SHP77 (cell line): ENCODE measurements at places on chromosomes 3 and 15.

- no peak for DNase-seq
Observed at GRCh38 chr3:133295199-133295901, 104.5 kb upstream of the BFSP2 start.

GRCh38 chr3:182979103-182979673 is 1.1 kb downstream of the DCUN1D1 start:
- no peak for DNase-seq

GRCh38 chr3:56839784-56840715 is 38.3 kb upstream of the ARHGEF3 start:
- no peak for DNase-seq

- peak; percentile 47 for DNase-seq
Observed at GRCh38 chr3:157130467-157131251, 29.3 kb downstream of the CCNL1 start.

DNA sequence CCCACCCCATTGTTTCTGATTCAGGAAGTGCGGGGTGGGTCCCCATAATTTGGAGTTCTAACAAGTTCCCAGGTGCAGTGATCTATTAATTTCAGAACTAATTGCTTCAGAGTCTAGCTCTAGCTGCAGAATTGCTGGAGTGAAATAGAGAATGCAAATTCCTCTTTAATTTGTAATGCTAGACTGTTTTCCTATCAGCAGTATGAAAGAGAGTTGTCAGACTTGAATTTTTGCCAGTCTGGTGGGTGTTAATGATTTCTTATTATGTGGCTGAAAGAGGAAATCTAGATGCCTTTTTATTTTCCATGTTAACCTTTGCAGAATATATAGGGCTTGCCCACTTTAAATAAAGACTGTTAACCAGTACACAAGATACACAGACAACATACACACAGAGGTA is 23.7 kb downstream of the APH1B start:
- DNase-seq: no peak

GRCh38 chr3:40306336-40306735 is 3.2 kb upstream of the EIF1B start:
- DNase-seq: no peak

DNA sequence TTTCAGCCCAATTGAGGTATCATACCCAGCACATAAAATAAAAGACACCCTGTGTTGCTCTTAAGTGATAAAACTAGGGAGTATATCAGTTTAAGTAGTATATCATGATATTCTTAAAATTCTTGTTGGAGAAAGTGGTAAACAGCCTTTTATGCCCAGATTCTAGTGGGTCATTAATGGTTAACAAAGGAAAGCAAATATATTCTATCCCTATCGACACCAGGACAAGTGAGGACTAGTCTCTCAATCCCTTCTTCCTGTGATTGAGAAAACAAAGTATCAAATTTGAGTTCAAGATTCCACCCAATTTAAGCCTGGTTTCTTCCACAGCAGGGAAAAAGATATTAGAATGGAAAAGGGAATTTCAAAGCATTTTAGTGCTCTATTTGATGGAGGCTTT is 142.4 kb upstream of the IL12A start:
- DNase-seq: no peak

DNA sequence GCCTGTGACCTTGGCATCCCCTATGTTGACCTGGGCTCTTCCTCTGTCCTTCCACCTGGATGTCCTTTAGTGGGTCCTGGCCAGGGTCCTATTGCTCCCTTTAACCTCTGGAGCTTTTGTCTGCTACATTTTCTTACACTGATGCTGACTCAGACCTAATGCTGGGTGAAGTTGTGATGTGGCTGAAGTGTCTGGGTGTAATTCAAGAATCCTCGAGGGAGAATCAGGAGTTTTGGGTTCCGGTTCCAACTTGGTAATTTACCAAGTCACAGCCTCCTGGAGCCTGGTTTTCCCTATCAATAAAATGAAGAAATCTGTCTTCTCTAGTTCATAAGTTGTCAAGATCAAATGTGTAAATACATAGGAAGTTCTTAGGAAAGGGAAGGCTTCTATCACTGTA is 25.6 kb downstream of the CEP19 start:
- DNase-seq: no peak

DNA sequence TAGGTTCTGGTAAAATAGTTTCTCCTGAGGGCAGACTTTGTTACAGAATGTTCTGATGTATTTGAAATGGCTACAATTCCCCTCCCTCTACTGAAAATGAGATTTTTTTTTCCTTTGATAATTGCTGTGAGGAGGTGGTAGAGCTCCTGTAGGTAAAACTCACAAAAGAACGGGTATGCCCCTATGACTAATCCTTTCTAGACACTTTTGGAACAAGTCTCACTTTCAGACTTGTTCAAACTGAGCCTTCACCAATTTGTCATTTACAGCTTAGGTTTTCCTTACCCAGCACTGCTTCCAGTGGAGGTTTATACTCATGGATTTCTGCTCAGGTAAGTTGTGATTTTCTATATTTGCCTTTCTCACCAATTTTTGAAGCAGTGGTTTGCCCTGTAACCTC is 115.6 kb downstream of the NLGN1 start:
- no peak for DNase-seq

DNA sequence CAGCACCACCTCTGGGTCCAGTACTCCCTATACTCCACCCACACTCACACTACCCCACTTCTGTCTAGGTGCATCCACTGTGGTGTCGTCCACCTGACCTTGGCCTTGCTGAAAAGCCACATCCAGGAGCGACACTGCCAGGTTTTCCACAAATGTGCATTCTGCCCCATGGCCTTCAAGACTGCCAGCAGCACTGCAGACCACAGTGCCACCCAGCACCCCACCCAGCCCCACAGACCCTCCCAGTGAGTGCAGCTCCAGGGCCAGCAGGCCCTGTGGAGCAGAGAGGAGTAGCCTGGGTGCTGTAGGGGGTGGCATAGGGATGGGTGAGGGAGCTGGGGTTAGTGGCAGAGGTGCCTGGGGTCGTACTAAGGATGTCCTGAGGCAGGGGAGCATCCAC is 19.4 kb upstream of the ALPK3 start:
- no peak for DNase-seq

DNA sequence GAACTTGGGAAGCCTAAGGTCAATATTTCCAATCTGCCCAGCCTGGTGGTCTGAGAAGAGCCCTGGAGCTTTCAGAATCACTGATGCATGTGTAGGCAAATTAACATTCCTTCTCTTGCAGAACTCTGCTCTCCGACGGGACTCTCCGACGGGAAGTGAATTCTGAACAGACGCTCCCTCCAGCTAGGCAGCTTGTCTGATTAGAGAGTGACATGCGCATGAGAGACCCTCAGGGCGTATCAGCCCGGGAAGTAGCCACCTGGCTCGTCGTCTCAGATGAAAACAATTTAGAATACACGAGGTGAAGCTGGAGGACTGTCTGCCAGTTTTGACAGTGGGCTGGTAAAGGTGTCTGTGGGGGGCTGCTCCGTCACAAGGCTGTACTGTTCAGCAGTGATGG is 103.1 kb downstream of the DGKG start:
- DNase-seq: no peak

DNA sequence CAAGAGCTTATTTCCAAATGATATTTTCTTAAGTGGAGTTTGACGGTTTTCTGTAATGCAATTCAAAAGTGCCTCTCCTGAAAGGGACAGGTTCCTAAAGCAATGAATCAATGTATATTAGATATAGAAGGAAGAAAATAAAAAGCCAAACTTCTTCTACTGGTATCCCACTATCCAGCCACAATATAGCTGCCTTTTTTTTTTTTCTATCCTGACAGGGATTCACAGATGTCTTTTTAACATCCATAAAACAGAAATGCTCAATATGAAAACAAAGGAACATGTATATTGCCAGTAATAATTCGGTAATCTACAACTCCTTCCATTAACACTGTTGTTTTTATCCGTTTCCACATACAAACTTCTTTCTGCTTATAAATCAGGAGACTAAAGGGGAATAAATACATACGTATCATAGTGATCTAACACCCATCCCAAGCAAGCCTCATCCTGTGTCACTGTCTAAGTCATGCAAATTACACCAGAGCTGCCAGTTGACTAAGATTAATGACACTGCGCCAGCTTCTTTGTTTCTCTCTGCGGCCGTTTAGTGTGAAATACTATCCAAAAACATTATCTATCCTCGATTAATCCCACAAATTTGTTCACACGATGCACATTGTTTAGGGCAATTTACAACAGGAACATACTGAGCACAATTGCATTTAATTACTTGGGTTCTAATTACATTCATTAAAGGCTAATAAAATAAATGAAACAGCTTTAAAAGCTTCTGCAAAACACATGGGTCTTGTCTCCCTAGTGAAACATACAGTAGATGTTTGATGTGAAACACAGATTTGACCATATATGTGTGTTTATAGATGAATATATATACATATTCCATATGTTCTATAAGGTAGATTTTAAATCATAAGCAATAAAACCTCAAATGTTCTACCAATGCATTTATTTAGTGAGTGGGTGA is 51.9 kb upstream of the CDIN1 start:
- no peak for DNase-seq

GRCh38 chr3:72320955-72321303 is 527.3 kb downstream of the SHQ1 start:
- no peak for DNase-seq

GRCh38 chr3:31676556-31676955 is 143.8 kb downstream of the STT3B start:
- DNase-seq: no peak

DNA sequence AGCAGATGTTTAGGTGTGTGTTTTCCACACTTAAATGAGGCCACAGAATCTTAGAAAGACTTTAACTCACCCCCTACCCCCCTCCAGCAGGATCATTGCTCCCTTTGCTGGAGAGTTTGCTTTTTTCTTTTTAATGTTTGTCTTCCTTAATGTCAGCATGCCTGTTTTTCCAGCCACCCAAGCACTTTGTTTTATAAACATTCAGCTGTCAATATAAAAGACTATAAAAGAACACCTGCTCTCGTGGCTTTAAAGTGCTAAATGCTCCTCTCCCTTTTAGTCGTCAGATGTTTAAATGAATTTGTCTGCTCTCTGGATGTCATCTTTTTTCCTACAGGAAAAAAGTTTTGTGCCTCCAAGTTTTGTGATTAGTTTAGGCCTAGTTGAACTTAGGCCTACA is 61.7 kb downstream of the SIDT1 start:
- no peak for DNase-seq

GRCh38 chr15:62165104-62165792 is at the start of gene C2CD4B:
C2CD4B (minus strand) TSS chr15:62165285; CDS start chr15:62164984, 301 bp downstream.
- no peak for DNase-seq
